ENCODE measurements at places on chromosomes 7 and 10.

DNA sequence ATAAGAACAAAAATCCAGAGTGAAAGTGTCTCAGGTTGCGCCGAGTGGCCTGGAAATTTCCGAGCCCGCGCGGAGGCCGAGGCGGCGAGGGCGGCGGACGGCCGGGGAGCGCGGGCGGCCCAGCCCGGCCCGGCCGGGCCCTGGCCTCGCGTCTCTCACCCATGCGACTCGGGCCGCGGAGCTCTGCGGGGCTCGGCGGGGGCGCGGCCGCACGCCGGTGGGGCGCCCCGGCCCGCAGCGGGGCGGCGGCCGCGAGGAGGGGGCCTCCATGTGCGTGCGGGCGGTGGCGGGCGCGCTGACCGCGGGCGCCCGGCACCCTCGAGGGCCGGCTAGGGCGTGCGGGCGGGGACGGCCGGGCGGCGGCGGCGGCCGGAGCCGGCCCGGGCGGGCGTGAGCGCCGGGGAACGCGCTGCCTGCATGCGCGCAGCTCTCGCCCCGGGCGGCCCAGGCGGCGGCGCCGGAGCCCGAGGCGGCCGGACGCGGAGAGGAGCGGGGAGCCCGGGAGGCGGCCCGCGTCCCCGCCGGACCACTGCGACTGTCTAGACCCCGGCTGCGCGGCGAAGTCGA is 302 bp upstream of the EN2 start:
- DNase-seq: no peak

DNA sequence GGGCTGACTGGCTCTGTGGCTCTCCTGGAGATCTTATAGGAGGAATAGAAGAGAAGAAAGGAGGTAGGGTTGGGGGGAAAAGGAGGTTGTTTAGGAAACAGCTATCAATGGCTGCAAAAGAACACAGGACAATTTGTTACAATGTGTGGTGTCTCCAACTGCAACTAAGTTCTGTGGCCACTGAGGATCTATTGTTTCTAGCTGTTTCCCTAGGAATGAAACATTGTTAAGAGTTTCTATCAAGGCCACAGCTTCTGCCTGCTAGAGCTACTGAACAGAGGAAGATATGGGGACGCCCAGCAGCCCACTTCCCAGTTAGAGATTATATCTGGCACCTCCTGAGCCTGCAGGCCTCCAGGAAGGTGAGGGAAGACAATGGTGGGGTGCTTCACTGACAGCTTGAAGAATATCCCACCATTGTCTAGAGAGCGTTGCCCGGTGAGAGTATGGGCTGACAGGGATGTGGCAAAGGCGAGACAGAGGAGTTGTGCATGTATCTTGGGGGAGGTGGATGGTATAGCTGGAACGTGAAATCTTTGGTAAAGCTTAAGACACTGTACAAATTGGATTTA is 4.0 kb downstream of the SCD start:
- DNase-seq: no peak

DNA sequence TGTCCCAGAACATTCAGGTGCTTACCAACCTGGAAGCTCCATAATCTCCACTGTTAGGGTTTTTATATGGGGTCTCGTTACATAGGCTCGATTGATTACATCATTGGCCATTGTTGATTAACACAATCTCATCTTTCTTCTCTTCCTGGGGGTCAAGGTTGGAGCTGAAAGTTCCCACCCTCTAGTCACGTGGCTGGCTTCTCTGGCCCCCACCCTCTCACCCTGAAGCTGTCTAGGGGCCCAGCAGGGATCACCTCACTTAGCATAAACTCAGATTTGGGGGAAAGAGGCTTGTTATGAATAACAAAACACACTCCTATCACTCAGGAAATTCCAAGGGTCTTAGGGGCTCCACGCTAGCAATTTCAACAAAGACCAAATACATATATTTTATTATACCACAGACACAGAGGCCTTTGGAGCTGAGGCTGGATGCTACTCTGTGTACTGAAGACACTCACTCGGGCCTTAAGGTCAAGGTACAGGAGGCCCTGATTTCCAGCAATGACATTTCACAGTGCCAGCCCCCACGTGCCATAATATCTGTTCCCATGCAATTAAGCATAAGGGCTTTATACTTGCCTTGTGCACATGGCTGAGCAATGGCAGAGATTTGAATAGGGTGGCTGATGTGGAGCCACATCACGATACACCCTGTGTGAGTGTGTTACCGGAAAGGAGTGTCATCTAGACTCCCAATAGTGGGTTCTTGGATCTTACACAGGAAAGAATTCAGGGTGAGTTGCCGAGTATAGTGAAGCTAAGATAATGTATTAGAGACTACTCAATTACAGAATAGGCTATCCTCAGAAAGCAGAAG is 108.2 kb downstream of the COL26A1 start:
- no peak for DNase-seq

- DNase-seq: no peak
Observed at GRCh38 chr10:24701447-24701846, 22.2 kb downstream of the ARHGAP21 start.

DNA sequence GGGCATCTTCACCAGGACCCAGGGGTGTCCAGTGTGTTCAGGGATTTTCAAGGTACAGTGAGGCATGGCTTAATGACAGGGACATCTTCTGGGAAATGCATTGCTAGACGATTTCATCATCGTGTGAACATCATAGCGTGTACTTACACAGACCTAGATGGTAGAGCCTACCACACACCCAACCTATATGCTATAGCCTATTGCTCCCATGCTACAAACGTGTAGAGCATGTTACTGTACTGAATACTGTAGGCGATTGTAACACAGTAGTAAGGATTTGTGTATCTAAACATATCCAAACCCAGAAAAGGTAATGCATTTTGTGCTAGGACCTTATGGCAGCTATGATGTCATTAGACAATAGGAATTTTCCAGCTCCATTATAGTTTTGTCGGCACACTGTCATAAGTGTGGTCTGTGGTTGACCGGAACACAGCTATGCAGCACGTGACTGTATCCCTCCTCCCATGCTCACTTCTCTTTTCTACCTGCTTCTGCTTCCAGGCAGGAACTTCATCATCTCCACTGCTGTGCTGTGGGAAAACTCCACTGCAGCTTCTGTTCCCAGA is 416.2 kb upstream of the NFE2L3 start:
- DNase-seq: no peak

DNA sequence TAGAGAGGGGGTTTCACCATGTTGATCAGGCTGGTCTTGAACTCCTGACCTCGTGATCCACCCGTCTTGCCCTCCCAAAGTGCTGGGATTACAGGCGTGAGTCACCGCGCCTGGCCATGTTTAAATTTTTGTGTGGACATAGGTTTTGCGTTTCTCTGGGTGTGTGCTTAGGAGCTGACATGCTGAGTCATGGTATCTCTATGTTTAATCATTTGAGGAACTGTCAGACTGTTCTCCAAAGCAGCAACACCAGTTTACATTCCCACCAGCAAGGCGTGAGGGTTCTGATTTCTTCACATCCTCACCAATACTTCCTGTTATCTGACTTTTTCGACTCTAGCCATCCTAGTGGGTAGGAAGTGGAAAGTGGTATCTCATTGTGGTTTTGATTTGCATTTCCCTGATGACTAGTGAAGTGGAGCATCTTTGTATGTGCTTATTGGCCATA is 153.7 kb downstream of the DNAJB6 start:
- DNase-seq: peak; percentile 53
